ENCODE measurements at places on chromosomes 16 and 17.
A peak's percentile ranks its signal among the peaks of the same experiment; 100 is the strongest.

- DNase-seq, result no peak
Observed at GRCh38 chr16:70700101-70701020, 14.5 kb upstream of the MTSS2 start.

DNA sequence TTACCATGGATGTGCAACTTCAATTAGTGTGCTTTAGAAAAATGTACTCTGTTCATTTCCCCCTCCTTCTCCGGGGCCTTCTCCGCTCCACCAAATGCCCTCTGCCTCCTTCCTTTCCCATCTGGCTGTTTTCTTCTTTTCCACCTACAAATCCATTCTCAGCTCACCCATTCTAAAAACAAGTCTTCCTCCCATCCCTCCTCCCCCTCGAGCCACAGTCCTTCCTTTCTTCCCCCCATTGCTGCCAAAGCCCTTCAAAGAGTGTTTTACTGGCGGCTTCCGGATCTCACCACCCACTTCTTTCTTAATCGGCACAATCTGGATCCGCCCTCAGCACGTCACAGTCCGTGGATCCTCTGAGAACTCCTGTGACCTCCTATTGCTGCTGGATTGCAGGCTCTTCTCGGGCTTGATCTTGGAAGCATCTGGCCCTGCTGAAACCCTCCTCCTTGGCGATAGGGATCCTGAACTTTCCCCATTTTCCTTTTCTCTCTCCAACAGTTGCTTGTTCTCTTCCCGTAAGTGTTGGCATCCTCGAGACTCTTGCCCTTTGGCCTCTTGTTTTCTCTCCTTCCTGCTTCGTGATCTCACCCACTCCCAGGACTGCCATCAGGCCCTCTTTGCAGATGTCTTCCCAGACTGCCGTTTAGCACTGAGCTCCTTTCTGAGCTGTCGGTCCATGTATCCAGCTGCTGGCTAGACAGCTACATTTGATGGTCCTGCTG is 36.0 kb upstream of the FBXO47 start:
- peak; percentile 44 for DNase-seq

GRCh38 chr17:10169290-10169689 is 29.1 kb downstream of the GAS7 start:
- no peak for DNase-seq

- DNase-seq, result no peak
Observed at GRCh38 chr17:49455272-49455861, 39.7 kb upstream of the NGFR start.

- DNase-seq, result no peak
Observed at GRCh38 chr16:17963185-17963836, 373.2 kb downstream of the NPIPA8 start.

- peak; percentile 25 for DNase-seq
Observed at GRCh38 chr16:4200000-4200780, 41.7 kb downstream of the SRL start.

DNA sequence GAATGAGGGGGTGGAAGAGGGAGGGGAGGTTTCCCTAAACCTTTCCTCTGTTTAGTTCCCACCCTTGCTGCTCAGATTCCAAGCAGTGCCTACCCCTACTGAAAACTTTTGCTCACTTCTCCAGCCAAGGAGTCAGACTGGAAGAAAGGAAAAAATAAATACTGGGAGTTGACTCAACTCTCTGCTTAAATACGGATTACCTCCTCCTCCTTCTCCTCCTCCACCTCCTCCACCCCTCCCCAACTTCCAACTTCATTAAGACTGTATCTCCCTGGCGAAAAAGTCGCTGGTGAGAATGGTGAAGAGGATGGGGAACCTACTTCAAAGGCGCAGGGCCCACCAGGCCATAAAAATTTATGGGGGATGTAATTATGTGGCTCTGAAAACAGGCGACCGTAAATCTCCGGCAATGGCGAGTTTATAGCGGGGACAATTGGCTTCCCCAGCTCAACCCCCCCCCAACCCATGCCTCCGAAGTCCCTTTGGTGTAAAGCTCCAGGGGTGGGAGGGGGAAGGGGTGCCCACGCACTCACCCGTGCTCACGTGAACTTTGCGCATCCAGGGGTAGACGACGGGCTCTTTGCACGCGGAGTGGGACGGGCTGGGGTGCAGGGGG is 712 bp downstream of the HOXB4 start:
- no peak for DNase-seq

DNA sequence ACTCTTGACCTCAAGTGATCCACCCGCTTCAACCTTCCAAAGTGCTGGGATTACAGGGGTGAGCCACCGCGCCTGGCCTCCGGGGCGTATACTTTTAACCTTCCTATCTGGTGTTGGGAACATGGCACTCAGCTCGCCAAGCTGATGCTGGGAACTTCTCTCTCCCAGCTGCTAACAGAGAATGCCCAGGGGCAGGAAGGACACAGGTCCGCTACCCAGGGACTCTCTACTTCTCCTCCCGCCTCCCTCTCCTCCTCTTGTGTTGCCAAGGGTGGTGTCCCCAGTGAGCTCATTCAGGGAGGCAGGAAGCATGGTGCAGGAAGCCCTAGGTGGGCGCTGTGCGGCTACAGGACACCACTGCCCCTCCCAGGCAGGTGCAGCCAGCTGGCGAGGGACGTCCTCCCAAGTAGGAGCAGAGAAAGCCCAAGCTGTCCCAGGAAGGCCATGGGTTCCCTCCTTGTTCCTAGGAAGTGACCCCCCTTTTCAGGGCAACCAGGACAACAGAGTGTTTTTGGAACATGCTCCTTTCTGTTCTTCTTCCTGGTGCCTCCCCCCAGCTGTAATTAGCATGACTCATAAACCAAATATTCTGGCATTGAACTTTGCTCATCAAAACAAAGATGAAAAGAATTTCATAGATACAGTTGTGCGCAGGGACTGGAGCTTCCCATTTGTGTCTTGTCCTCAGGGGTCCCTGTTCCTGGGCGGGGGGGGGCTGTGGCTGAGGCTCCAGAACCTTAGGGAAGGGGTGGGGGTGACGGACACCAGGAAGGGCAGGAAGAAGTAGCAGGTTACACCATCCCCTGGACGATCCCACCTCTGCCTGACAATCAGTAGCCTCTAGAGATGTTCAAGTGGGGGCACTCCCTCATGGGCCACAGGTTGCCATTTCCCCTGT is 2.7 kb downstream of the C1QTNF1 start:
- no peak for DNase-seq

GRCh38 chr17:49441578-49441977 is 26.9 kb upstream of the PHB1 start:
- no peak for DNase-seq

DNA sequence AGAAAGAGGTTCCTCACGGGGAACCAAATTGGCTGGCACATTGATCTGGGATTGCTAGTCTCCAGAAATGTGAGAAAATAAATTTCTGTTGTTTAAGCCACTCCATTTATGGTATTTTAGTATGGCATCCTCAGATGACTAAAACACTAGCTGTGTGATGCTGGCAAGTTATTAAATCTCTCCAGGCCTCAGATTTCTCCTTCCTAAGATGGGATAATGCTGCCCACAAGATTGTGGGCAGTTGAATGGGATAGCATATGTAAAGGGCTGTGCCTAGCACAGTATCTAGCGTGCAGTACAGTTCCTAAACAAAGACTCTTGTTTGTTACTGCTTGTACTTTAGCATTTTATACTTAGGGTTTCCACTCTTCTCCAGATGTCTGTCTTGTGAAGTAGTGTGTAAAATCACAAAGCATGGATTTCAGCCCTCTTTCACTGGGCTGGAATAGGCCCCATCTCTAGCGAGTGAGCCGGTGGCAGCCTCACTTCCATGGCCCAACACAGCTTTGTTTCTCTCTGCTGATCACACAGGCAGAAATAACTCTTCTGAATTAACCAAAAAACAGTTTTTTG is 38.2 kb upstream of the PHAF1 start:
- DNase-seq, result no peak

DNA sequence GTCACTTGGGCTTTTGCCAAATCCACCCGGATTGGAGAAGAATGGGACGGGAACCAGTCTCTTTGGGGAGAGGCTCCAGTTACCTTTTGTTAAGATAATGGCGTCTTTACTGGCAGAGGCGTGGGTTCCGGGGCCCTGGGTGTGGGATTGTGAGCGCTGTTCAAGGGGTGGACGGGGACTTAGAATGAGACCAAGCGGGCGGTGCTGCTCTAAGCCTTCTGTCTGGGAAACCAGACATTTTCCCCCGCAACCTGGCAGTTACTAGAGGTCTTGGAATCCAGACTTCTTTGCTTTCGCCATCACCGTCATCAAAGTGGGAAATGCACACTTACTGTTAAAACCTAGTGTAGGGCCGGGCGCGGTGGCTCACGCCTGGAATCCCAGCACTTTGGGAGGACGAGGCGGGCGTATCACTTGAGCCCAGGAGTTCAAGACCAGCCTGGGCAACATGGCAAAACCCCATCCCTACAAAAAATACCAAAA is 706 bp downstream of the TEN1 start:
- DNase-seq, result no peak

DNA sequence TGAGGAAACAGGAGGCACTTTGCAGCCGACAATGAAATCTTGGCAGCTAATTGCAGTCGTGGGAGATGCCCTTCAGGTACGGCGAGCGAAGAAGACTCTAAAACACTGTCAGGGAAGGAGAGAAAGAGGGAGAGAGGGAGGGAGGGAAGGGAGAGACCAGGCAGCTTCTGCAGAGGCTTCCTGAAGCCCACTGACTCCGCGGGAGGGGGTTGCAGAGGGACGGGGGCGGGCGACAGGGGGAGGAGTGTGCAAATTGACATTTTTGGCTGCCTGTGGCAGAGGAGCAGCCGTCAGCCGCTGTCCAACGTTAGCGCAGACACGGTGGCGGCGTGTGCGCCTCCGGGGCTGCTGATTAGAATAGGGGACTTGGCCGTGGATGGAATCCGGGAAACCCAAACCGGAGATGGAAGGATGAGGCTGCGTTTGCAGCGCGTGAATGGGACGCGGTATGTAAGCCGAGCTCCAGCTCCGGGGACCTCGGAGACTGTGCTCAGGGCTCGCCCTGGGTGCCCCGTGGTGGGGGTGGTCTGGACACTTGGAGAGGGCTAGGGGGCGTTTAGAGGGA is 849.1 kb upstream of the RBFOX1 start:
- DNase-seq, result no peak

- DNase-seq, result no peak
Observed at GRCh38 chr16:80273635-80274538, 266.9 kb upstream of the DYNLRB2 start.

DNA sequence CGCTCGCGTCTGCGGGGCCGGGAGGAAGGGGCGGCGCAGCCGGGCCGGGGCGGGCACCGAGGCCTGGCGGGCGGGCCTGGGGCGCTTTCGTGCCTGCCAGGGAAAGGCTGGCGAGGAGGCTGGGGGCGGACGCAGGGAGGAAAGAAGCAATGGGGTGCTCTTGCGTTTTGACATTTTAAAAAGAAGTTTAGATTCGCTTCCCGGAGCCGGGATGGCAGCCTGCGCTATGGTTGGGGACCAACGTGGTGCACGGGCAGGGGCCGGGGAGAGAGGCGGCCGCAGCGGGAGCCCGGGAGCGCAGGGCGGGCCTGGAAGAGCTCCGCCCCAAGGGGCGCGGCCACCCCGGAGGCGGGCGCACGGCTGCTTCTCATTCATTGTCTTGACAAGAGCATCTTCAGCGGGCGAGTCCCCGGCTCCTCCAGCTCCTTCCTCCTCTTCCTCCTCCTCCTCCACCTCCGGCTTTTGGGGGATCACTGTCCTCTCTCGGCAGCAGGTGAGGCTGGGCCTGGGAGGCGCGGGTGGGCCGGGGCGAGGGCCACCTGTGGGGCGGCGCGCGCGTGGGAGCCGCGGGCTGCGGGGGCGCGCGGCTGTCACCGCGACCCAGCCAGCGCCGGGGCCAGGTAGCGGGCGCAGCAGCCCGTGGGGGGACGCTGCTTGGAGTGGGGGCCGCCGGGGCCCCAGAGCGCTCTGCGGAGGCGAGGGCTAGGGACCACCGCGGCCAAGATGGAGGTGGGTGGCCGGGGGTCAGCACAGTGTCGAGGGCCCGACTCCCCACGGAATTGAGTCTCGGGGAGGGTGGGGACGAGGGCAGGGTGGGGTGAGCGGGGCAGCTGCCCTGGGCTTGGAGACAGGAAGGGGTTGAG is at the start of gene CORO1A:
CORO1A (plus strand) TSS at position 370 of the 863 bp plus-strand sequence. CDS start 1,608 bp downstream, outside the sequence.
- DNase-seq, result peak; percentile 82

DNA sequence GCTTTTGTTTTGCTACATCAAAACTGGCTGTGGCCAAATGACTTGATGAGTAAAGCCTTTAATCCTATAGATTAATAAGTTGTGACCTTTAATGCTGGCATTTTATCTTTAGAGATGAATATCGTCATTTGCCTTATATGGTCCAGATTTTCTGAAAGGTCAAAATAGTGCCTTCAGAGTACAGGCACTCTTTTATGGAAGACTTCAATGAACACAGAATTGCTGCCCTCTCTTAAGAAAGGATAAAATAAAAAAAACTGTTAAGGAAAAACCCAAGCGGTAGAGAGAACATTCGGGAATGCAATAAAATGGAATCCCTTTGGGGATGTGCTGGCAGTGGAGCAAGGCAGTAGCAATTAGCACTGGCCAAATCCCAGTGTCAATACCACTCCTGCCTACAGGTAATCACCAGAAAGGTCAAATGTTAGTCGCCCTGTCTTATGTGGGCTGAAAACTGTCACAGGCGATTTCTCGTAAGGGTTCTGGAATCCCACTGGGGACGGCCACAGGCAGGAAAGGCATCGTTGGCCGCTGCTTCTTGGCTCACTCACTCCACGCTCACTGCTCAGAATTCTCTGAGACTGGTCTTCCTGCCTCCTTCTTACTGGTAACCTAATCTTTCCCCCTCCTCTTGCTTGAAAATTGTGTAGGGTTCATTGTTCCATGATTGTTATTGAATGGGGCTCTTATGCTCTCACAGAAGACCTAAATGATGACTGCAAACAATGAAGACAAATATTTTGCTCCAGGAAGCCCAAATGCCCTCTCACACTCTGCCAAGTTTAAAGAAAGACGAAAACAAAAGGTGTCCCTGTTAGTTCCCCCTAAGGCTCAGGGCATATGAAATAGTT is 45.4 kb upstream of the HSBP1 start:
- DNase-seq, result no peak

DNA sequence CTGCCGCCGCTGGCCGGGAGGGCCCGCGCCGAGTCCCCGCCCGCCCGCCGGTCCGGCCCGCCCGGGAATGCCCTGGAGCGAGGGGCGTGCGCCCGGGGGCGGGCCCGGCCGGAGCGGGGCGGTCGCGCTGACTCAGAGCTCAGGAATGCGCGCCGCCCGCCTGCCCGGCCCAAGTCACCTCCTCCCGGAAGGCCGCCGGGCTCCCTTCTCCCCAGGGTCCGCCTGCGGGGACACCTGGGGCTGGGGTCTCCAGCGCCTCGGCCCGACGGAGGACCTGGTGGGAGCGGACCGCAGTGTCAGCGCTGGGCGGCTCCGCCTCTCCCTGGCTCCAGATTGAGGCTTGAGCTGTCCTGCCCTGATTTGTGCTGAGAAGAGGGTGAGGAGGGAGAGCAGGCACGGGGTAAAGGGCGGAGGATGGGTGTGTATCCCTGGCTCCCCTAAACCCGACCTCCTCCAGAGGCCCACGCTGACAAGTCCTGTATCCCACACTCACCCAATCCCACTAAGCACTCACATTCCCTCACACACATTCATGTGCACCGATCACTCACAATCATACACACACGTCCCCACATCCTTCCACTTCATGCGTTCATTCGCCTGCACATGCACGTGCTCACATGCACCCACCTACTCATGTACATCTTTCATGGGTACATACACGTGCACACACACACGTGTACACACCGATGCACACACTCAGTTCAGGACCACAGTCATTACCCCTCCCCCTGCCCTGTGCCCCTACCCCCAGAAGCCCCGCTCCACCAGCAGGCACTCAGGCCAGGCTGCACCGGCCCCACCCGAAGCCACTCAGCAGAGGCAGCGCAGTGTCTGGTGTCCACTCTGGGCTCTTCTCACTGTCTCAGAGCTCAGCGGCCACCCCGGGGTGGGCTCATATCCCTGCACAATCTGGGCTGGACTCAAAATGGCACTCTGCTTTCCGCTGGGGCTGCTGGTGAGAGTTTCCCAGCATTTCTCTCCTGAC is at the start of gene RHBDF1:
RHBDF1 (minus strand) TSS at position 71 of the 988 bp plus-strand sequence. CDS start 7,616 bp downstream, outside the sequence.
- no peak for DNase-seq
